Kidney epithelial cell (primary cell): ENCODE measurements at places on chromosomes 6 and 20.

- DNase-seq, result no peak
Observed at GRCh38 chr20:43528258-43528875, 20.9 kb downstream of the L3MBTL1 start.

DNA sequence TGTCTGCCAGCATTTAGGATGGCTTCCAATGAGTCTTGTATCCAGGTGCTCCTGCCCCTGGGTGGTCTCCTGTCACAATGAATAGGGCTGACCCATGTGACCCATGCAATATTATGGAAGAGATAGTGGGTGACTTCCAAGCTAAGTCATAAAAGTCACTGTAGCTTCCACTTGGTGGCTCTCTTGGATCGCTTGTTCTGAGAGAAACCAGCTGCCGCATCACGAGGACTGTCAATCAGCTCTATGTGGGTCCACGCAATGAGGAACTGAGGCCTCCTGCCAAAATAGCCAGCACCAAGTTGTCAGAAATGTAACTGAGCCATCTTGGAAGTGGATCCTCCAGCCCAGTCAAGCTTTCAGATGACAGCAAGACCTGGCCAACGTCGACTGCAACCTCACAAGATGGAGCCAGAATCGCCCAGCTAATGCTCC is 14.9 kb upstream of the MATN4 start:
- no peak for DNase-seq

- DNase-seq, result peak; percentile 16
Observed at GRCh38 chr6:10595731-10596664, 74.8 kb downstream of the GCNT2 start.

DNA sequence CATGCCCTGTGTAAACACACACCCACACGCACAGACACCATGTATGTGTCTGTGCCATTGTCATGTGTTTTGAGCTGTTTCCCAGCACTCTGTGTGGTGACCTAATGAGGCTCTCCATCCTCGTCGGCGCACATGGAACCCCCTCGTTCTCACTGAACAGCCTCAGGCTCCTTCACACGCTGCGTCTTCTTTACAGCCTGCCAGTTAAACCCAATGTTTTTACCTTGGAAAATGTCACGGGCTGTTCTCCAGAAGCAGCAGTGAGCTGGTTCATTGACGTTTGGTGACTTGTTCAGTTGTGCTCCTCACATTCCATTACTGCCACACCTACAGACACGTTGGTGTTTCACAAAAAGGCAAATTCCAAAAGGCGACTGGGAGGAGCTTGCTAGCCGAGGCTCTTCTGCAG is 201.0 kb upstream of the FOXQ1 start:
- no peak for DNase-seq

GRCh38 chr6:51535327-51535726 is 552.1 kb downstream of the PKHD1 start:
- DNase-seq, result no peak

DNA sequence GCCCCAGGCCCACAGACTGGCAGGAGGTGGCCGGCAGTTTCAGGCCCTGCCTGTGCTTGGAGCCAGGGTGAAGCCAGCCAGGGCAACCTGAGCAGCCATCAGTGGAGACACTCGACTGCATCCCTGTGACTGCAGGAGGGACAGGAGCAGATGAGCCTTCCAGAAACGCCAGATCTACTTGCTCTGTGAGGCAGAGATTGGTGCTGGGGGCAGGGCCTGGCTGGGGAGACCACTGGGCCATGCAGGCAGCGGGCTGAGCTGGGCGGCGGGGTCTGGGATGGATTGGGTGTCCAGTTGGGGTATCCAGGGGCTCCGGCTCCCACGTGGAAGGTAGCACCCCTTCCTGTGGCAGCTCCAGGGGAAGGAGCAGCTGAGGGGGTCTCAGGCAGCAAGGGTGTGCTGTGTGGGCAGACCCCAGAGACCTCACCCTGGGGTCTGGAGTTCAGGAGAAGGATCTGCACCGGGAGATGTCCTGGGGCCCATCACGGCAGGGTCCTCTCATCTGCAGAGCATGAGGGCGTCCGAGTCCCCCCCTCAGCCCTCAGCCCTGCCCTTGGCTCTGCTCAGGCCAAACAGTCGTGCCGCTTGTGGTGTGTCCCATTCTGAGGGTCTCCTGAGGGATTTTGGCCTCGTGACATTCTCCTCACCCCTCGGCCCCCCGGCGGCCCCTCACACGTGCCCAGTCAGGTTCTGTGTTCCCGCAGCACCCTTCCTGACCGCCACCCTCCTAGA is 334.9 kb downstream of the TAF4 start:
- DNase-seq, result no peak

GRCh38 chr6:11149551-11149950 is 38.0 kb upstream of the ERVFRD-1 start:
- no peak for DNase-seq

DNA sequence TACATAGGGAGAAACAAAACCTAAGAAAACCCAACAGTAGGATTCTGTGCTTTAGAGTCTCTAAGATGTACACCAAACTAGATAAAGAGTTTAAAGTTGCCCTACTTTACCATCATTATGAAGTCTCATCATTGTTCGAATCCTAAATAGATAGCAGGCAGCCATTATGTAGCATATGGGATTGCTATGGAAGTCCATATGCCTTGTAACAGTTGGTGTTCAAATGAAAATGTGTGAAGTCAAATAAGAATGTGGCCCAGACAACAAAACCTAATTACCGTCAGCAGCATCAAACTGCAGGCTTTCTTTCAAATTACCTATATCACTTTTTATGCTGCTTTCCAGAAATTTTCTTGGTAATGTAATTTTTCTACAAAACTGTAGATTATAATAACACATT is 1380.1 kb downstream of the GRIK2 start:
- DNase-seq, result no peak

DNA sequence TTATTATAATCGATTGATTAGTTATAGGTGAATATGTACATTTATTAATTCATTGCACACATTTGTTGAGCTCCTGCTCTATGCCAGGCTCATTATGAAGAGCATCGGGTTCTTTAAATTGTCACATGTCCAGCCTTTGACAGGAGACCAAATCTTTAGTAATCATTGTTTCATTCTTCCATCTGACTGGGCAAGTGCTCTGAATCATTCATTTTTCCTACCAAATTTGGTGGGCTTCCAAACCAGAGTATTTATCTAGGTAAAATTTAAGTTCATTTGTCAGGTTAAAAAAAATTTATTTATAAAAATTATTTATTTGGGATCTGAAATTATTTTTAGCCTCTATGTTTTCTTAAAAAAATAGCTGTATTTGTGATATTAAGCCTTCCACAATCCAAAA is 404.9 kb upstream of the MMS22L start:
- no peak for DNase-seq

DNA sequence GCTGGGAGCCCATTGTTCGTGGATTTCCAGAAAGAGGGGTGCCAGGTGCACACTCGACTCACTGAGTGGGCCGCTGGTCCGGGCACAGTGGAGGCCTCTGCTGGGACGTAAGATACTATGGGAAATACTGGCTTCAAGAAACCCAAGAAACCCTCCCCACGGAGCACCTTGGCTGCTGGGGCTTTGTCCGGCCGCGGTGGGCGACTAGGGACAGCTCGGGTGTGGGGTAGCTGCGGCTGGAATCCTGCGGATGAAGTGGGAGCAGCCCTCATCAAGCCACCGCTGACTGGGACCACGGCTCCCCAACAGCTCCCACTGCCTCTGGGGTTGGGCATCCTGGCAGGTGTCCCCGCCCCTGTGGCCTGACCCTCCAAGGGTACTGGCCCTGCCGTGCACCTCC is 69.5 kb upstream of the GATA5 start:
- no peak for DNase-seq

- no peak for DNase-seq
Observed at GRCh38 chr6:12001706-12002435, 10.2 kb upstream of the HIVEP1 start.

DNA sequence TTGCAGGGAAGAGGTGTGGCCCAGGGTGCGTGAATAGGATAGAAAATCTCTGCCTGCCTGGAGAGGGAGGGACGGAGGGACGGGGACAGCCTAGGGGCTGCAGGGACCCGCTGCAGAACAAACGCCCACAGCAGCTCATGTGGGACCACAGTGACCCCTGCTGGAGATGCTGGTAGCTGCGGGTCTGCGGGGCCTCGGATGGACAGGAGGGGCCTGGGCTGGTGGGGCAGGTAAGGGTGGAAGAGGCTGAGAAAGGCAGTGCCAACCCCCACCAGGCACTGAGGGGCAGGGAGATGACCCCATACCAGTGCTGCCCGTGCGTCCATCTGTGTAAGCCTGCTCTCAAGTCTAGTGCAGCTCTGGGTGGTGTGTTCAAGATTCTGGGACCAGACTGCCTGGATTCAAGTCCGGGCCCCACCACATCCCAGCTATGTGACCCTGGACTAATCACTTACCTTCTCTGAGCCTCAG is 39.4 kb downstream of the KIAA1755 start:
- DNase-seq, result no peak

- no peak for DNase-seq
Observed at GRCh38 chr6:90249034-90249433, 47.6 kb downstream of the BACH2 start.

- no peak for DNase-seq
Observed at GRCh38 chr20:58697867-58698703, 5.5 kb downstream of the NPEPL1 start.

DNA sequence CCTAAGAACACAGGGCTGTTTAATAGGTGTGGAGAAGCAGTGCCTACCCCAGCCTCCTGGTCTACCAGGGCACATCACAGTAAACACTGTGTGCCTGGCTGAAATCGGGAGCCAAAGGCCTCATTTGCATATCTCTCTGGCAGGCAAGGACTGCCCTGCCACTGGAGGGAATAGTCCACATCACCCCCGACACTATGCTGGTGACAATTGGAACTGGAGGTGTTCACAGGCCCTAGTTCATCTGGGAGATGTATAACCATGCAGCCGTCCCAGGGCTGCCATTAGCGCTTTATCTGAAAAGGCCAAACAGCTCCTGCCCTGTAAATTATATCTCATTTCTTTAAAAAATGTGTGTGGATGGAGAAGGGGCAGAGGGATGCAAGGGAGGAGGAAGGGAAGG is 150.3 kb downstream of the LINC00237 start:
- no peak for DNase-seq

DNA sequence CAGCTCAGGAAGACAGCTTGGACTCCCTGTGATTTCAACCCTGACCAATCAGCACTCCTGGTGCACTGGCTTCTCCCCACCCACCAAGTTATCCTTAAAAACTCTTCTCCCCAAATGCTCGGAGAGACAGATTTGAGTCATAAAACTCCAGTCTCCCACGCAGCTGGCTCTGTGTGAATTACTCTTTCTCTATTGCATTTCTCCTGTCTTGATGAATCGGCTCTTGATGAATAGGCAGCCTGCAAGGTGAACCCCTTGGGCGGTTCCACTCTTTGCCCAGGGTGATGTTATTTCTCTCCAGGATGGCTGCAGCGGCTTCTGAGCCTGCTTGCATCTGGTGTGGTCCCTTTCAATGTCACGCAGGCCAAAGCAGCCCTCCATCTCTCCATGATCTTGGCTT is 12.4 kb downstream of the SLC52A3 start:
- no peak for DNase-seq

- no peak for DNase-seq
Observed at GRCh38 chr6:170022291-170022722, 268.6 kb downstream of the DLL1 start.

- DNase-seq, result no peak
Observed at GRCh38 chr6:86118271-86118670, 475.6 kb upstream of the SYNCRIP start.

DNA sequence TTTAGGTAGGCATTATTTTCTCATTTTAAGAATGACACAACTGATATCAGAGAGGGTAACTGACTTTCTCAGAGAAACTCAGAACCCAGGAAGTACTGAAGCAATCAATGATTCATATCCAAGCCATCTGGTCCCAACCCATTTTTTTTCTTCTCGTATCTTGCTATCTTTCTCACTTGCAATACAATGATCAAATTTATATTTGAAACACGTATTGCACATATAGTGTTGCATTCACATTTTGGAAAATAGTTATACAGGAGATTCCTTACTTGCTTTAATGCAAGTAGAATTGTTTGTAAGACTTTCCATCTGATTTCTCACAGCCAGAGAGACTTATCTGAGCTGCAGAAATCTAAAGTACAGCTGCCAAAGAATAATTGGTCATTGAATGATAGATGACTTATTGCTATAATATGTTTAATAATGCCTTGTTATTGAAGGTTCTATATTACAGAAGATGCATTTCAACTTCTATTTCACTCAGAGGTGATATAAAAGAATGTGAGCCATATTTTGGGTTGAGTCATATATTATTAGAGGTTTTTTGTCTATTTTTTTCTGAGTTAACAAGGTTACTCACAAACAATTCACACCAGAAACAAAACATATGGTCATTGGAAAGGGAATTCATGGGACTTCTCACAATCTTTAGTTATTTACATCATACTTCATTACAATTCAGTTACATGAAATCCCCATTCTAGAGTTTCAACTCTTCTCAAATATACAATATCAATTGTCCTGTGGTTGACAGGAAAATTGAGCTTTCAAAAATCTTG is 337.5 kb upstream of the CITED2 start:
- no peak for DNase-seq

DNA sequence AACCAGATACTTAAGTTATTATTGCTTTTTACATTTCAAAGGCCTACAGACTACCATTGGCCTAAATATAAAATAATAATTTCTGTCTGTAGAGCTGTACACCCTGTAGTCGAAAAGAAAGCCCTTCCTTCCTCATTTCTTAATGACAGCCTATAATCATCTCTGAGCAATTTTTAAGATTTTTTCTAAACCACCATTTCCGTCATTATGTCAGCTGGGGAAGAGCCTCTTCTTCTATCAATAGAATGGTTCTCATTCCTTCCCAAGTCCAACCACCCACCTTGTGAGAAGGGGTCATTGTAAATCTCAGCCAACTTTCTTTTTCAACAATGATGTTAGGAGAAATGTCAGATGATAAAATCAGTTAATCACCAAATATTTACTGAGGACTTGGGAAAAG is 91.8 kb downstream of the PLEKHG1 start:
- DNase-seq, result no peak

DNA sequence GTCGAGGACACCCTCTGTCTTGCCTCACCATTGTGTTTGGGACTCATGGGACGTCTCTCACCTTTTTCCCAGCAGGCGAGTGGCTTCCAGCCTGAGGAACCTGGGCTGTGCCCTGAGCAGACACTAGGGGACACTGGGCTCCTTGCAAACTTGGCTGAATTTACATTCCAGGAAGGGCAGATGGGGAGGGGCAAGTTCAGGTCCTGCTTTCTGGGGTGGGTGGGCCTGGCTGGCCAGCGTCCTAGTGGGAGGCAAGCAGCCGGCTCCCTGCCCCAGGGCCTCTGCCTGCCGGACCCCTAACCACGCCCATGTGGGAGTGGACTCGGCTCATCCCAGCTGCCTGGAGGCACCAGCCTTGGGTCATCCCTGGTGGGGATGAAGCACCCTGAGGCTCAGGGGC is 48.2 kb upstream of the MLN start:
- no peak for DNase-seq

GRCh38 chr6:33699131-33699530 is 12.4 kb downstream of the UQCC2 start:
- no peak for DNase-seq
